ENCODE measurements at places on chromosomes 2 and 18.

GRCh38 chr2:176111309-176111663, 4.2 kb downstream of the HOXD11 start:
- no peak for DNase-seq

DNA sequence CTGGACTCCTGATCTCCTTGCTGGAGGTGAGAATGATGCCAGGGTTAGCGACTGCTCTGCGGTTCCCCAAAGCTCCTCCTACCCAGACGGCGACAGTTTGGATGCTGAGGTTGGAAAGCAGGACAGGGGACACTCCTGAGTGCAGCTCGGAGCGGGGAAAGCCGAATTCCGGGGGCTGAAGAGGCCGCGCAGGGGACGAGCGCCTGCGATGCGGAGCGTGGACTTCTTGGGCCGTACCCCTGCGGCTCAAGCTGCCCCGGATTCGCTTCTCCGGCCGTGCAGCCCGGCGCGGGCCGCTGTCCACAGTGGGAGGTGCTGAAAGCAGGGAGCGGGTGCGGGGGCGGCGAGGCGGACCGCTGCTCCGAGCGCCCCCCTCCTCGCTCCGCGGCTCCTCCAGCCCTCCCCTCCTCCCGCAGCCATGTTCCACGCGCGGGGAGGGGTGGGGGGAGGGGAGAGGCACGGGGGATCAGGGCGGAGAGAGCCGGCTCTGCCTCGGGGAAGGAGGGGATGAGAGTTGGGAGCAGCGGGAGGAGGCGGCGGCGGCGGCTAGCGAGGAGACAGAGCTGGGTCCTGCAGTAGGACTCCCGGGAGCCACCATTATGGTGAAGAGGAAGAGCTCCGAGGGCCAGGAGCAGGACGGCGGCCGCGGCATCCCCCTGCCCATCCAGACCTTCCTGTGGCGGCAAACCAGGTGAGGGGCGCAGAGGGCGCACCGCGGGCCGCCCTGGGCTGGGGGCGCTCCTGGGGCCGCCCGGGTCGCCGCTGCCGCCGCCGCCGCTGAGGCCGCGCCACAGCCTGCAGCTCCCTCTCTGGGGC, at the start of gene UNC80:
Gene UNC80 (plus strand): TSS at position 359 of the 816 bp plus-strand sequence. CDS start 241 bp downstream, at position 600.
- peak; percentile 14 for DNase-seq

GRCh38 chr2:230956827-230957755, 32.0 kb upstream of the GPR55 start:
- no peak for DNase-seq

DNA sequence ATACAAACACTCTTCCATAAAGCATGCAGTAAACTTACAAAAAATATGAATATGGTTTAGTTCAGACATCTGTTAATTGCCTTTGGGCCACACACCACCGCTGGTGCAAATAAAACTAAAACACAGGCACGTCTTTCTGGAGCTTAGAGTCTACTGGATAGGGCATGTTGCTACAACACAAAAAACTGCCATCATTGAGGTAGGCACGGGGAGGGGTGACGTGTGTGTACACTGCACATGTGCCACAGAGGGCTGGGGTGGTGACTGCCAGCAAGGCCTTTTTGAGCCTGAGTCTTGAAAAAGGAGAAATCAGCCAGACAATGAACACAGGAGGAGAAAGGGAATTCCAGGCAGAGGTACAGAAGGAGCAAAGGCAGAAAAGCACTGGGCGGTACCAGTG, 5.1 kb downstream of the SERPINE2 start:
- DNase-seq = no peak

DNA sequence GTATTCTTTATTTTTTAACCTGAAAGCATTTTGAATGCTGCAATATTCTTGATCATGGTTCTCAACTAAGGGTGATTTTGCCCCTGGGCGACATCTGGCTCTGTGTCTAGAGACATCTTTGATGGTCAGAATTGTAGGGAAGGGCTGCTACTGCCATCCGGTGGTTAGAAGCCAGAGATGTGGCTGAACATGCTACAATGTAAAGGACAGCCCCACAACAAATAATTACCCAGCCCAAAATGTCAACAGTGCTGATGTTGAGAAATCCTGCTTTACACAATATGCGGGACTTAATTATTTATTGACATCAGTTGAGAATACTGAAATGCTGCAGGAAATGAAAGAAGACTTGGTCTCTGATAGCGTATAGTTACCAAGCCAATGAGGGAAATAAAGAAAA, 37.5 kb upstream of the SERPINB2 start:
- DNase-seq = no peak

DNA sequence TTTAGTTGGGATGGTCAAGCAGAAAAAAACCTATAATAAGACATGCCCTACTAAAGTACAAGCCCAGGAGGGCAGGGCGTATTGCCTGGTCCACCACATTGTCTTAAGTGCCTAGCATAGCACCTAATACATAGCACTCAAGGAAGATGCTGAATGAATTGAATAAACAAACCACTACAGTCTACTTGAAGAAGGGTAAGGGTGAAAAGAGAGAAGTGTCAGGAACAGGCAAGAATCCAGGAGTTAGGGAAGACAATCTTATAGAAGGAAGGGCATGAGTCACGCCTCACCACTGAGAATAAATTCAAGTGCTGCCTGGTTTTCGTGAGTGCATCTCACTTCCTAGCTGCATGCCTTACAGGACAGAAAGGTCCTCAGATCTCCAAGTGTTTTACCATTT, 13.9 kb downstream of the SLC19A3 start:
- DNase-seq = no peak

- DNase-seq = no peak
These were observed 80.4 kb downstream of the LBH start for GRCh38 chr2:30311711-30312110.

DNA sequence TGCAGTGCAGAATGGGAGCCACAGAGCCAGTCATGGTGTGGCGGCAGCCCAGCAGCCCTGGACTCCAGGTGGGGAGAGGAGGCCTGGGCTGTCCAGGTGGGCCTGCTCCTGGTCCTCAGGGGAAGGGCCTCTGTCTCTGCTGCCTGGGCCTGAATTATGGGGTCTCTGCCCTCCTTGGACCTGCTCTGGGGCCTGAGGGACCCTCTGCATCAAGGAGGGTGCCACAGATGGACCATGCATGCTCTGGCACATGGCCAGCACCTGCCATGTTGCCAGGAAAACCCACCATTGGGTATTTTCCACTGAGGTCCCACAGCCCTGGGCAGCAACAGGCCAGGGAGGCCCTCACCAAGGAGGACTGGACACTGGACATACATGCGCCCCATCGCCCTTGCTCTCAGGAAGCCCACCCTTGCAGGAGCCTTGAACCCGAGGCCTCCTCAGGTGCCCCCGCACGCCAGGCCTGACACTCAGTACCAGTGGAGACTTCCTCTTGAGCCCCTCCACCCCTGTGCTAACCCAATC, 107.1 kb downstream of the NDUFA10 start:
- DNase-seq = no peak

DNA sequence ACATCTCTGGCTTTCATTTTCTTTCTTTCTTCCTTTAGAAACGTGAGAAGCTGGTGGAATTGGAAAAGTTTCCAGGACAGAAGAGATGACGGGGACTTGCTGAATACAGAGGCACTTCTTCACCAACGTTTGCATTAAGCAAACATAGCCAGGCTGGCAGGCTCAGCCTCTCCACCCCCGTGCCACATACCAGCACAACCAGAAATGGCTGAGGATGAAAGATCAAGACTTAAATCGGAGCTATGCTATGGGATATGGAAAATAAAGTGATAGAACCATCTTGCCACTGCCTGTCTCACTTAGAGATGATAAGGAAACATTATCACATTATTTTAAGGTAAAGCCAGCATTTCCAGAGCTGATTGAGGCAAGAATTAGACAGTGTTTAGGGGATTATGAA, 483.3 kb downstream of the BCL11A start:
- DNase-seq = no peak

- DNase-seq = no peak
These were observed 174.5 kb upstream of the MGAT5 start for GRCh38 chr2:134079373-134079772.

DNA sequence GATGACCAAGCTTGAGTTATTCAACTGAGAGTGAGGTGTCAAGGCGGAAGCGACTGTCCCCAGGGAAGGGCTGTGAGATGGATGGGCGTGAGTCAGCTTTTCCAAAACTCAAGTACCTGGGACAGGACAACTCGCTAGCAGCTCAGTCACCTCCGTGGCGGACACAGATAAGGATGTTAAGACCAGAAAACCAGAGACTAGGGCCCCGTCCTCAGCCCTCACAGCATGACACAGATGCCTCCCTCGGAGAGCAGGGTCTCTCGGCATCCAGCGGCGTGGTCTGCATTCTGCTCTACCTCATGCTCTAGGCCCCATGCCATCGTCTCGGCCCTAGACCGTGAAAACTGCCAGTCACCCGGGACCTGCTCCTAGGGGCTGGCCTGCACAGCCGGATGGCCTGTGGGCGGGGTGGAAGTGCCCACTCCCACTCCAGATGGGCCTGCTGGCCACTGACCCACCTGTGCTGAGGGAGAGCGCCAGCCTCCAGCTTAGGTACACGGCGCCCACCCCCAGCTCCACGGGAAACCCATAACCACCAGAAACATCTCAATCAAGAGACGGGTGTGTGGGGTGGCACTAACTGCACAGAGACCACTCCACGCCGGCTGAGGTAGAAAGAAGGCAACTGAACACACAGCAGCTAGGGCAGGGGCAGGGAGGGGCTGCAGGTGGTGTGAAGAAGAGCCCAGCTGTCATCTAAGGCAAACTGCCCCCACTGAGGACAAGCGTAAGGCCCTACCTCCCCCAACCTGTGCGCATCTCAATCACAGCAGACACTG, 39.8 kb downstream of the ANO7 start:
- no peak for DNase-seq

DNA sequence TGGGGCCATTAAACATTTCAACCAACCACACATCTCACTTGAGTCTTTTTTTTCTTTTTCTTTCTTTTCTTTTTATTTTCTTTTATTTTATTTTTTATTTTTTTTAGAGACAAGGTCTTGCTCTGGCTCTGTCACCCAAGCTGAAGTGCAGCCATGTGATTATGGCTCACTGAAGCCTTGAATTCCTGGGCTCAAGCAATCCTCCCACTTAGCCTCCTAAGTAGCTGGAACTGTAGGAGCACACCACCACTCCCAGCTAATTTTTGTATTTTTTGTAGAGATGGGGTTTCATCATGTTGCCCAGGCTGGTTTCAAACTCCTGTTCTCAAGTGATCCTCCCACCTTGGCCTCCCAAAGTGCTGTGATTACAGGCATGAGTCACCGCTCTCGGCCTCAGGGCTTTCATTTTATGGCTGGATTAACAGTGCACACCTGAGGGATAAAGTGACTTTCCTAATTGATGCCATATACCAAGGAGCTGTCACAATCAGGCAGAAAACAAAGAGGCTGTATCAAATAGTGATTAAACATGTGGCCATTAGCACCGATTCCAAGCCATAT, 21.5 kb downstream of the KIAA2012 start:
- DNase-seq = no peak

DNA sequence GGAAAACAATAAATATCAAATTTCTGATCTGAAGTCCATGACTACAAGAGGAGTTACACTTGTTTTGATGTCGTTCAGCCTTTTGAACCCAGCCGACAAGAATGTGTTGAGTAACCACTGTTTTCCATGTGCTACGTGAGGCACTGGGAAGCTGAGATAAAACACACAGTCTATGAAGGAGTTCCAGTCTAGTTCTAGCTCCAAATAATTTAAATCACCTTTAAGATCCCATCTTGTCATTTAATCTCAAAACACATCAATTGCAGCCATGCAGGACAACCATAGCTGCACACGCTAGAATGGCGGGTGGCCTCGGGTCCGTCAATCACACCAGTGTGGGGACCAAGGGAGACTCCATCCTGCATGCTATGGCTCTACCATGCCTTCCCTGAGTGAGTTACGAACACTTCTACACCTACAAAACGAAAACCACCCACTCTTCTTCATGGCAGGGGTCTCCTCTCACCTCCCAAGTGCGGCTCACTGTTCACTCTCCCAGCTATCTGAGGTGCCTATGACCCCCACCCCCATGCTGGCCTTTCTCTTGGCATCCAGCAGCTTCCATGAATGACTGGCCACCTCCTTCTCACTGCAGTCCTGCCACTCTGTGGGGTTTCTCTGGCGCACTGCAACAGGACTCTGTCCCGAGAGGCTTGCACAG, 3.8 kb downstream of the FHL2 start:
- DNase-seq = no peak

GRCh38 chr2:128378231-128379020, 59.8 kb upstream of the HS6ST1 start:
- no peak for DNase-seq

DNA sequence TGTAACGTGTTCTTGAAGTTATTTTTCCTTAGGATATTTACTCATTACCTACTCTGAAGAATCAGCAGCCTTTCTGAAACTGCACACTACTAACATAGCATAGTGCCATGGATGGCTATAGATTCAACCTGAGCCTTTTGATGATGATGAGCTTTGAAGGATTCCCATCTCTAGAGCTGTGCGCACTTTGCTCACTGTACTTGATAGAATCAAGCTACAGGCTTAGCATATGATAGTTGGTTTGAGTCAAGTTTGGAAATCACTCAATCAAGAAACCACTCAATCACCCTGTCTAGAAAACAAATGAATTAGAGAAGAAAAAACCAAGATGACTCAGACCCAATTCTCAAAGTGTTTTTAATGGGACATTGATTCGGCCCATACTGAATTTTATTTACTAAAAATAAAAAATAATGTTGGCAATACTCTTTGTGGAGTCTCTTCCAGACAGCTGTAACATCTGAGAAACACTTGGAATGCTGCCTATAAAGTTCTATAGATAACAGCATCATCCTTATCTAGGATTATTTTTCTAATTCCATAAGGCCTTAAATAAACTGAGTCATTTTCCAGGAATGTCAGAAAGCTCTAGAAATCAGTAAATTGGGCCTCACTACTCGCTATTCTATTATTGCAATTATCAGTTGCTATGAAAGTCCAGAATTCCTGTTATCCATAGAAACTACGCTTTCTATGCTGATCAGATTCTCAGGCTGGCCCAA, 259.0 kb upstream of the ERBB4 start:
- DNase-seq = no peak

DNA sequence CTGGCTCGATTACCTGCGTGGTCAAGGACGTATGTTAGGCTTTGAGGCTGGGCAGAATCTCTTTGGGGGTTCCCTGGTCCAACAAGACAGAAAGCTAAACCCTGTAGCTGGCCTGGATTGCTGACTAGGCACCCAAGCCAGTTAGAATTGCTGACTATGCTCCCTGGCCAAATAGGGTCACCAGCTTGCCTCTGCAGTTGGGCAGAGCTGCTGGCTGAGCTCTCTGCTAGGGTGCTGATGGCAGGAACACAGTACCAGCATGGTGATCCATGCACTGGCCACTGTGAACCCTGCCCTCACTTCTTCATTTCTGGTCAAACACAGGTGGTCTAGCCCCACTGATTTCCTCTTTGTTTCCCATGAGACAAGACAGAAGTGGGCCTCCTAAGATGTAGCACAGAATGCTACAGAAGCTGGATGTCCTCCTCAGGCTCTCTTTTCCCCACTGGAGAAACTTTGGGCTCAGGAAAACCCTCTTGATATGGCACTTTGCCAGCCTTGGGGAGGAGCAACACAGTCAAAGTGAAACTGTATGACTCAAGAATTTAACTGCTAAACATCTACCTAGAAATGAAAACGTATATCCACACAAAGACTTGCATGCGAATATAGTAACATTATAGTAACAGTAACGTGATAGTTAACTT, 20.8 kb downstream of the SP140L start:
- no peak for DNase-seq

GRCh38 chr2:232116852-232117251, 155.3 kb downstream of the DIS3L2 start:
- DNase-seq = no peak

Data from non-pigmented ciliary epithelial cell (primary cell).